Bone marrow (tissue), 2 donors: ENCODE measurements at places on chromosomes 11 and 22.

- DNase-seq, result no peak
Measured at GRCh38 chr11:47504910-47505309, 48.0 kb downstream of the CELF1 start.

- no peak for DNase-seq
Measured at GRCh38 chr11:976431-977160, 50.9 kb downstream of the AP2A2 start.

DNA sequence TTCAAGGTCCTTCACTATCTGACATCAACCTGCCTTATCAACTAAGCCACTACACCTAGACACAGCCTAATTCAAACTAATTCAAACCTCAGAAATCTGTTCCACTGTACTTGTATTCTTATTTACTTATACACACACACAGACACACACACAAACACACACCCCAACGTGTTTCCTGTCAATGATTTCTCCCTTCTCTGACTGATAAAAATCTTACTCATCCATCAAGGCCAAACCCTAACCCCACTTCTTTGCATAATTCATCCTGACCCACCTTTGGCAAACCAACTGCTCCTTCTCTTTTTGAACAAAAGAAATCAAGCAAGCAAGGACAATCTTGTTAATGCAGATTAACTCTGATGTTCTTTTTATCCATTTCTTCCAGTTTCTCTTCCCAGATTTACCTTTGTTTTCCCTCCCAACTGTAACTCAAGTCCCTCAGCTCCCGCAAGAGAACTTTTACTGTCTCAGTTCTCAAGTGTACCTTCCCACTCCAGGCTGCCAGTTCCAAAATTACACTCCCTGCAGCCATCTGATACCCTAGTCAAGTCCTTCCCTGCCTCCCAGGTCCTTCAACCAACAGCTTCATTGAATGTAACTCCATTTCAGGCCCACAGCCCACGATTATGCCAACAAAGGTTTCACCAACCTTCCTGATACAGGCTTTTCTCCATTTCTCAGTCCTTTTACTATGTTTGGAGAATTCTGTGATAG lies 78.3 kb downstream of the PAK1 start:
- no peak for DNase-seq

DNA sequence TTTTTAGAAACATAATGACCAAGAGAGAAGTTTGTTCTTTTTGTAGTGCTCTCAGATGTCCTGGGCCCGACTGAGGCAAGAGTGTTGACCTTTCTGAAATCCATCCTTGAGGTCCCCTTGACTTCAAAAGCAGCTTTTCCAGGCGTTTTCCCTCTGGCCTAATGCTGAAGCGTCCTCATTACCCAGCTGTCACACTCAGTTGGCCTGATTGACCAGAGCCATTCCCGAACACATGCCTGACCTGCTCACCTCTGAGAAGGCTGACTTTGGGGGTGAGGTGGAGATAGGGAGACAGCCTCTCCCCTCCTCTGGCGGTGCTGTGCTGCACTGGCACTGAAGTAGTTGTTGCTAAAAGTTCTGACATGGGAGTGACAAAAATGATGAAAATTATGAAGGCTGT lies 66.9 kb downstream of the ALX4 start:
- no peak for DNase-seq

DNA sequence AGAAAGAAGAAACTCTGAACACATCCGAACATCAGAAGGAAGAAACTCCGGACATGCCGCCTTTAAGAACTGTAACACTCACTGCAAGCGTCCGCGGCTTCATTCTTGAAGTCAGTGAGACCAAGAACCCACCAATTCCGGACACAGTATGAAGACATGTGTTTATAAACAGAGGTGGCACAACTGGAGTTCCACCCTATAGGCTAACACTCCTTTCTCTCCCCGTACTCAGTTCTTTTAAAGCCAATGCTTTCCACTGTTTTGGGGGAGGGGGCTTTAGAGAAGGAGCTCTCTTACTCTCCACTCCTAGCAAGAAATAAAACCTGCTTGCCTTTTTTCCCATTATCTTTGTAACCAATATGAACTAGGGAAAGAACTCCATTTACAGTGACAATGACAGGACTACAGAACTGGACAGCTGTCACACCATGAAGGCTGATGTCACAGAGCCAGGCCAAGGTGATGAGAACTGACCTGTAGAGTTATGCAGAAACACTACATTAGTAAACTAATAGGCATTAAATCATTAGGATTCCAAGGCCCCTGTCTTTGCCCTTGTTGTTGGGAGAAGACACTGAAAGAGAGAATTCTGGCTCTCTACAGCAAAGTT lies 733 bp downstream of the TRIM5 start:
- no peak for DNase-seq

DNA sequence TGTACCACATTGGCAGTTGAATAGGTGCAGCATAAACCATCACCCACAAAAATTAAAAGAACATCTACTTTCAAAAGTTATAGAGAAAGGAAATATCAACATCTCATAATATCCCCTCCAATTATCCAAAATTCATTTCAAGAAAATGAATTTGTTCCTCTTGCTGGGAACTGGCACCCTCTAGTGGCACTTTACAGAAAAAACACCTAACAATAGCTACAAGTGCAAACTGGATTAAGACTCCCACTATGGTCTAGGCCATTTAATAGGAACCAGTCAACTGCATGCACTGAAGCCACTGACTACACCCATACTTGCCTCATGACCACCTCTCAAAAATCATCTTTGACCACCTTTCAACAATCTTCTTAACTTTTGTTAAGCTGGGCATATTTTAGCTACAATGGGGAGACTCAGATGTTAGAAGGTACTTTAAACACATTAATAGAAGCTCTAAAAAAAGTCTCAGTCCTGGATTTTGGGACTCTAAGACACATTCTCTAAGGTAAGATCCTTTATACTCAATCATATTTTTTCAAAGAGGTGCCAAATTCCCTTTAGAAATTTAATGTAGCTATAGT lies 17.3 kb downstream of the TRAF6 start:
- DNase-seq, result peak; percentile 42

- no peak for DNase-seq
Measured at GRCh38 chr11:829847-830294, 2.2 kb downstream of the CRACR2B start.

DNA sequence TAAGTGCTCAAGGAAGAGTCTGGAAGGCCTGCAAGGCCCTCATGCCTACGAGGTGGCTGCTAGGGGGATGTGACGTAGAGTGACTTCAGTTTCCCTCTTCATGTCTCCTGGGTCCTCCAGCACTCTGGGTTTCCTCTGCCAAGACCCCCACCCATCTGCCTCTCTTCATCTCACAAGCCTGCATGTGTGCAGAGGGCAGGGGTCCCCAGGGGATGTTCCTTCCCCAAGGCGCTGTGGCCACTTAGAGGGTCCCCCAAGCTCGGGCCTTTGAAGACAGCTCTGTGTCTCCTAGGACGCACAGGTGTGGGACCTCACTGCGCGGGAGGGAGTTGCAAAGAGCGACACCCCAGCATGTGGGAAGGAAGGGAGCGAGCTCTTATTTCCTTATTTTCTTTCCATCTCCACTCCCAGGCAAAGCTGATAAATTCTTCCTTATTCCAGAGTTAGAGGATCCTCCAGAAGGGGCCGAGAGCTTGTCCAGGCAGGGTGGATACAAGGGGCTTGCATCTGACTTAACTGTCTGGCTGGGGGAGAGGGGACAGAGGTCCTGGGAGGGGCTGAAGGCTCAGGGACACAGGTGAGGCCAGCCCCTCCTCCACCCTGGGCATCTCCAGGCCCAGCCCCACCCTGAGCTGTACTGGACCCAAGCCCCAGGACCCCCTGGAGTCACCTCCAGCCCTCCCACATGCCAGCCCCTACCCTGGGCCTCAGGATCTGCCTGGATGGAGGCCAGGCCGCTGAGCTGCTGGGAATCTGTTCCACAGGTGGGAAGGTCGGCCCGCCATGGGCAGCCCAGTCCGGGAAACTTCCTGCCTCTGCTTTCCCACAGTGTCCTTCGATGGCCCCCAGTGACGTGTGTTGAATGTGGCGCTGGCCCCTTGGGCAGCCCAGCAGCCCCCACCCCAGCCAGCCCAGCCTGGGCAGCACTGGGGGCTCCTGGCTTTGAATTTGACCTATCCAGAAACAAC lies 59.7 kb upstream of the KCNQ1OT1 start:
- DNase-seq, result no peak
